ENCODE measurements at places on chromosomes 1 and 21.

DNA sequence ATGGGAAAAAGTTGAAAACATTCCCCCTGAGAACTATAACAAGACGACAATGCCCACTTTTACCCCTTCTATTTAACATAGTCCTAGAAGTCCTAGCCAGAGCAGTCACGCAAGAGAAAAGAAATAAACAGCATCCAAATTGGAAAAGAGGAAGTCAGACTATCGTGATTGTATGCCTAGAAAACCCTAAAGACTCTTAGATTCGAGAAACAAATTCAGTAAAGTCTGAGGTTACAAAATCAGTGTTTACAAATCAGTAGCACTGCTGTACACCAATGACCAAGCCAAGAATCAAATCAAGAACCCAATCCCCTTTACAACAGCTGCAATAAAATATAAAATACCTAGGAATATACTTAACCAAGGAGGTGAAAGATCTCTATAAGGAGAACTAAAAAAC, 72.4 kb downstream of the POU2F1 start:
- no peak for DNase-seq

GRCh38 chr1:192538407-192539296, 36.9 kb upstream of the RGS1 start:
- no peak for DNase-seq

- no peak for DNase-seq
These were observed 119.8 kb downstream of the TBX15 start for GRCh38 chr1:118868387-118868786.

GRCh38 chr1:184483101-184483683, 96.4 kb downstream of the C1orf21 start:
- no peak for DNase-seq

DNA sequence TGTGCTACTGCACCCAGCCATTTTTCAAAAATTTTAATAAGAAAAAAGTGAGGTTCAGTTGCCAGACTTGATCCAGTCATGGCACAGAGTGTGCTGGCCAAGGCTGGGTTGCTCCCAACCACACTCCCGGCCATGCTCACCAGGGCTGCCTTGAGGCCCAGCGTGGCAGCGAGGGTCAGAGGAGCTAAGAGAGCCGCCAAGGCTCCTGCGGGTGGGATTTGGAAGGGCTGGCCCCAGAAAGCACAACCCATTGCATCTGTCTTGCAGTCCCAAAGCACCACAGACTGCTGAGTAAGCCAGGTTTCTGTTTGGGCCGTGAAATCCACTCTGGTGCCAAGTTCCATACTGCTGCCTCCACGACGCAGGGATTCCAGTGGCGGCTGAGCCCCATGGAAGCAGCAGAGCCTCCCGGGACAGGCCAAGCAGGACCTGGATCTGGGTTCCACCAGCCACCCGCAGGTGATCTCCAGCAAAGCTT, 22.6 kb downstream of the ZBTB17 start:
- no peak for DNase-seq

DNA sequence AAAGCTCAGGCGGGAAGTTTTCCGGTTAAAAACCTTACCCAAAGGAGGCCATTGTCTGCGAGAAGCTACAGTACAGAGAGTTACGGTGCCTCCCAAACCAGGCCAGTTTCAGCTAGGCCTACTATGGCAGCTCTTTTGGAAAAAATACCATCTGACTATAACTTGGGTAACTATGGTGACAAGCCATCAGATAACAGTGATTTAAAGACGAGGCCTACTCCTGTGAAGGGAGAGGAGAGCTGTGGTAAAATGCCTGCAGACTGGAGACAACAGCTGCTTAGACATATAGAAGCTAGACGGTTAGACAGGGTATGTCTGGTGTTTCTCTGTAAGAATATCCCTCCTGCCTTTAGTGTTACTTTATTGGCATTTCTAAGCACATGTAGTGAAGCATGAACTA, 165.9 kb downstream of the LRRC40 start:
- DNase-seq: no peak

GRCh38 chr1:156680056-156680455, 2.8 kb upstream of the NES start:
- DNase-seq: no peak

- no peak for DNase-seq
These were observed 569.5 kb downstream of the PTPRU start for GRCh38 chr1:29805896-29806160.

DNA sequence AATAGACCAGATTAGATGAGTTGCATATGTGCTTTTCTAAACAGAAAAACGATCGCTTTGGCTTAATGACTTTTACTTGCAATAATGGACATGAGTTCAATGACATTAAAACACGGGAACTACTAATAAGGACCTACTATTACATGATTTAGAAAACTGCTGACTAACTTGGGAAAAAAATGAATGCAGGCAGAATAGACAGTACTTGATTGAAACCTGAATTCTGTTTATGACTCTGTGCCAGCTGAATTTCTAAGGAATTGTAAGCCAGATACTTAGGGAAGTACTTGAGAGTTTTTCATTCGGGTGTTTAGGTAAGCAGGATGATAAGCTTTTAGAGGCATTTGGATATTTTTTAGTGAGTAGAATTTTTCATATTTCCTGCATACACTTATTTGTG, 12.0 kb downstream of the ADGRL2 start:
- DNase-seq: no peak

DNA sequence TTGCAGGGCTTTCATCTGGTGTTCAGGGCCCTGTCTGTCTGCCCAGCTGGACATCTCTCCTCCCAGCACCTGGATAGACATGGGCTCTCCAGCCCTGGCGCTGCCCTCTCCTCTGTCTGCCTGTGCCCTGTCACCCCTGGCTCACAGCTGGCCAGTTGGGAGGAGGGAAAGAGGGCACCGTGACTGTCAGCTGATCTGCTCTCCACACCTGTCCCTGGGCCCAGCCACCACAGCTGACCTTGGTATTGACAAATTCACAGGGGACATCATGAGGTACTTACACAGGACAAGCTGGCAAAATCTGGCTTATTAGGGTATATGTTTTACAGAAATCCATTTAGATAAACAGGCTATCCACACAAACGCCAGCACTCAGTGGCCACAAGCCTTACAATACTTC, 8.3 kb downstream of the TNR start:
- DNase-seq: no peak

GRCh38 chr1:5099558-5099957, 445.1 kb downstream of the AJAP1 start:
- no peak for DNase-seq

GRCh38 chr1:172893146-172893841, 157.4 kb downstream of the TNFSF18 start:
- no peak for DNase-seq

- DNase-seq: no peak
These were observed 1.3 kb downstream of the ACTRT2 start for GRCh38 chr1:3022511-3022973.

DNA sequence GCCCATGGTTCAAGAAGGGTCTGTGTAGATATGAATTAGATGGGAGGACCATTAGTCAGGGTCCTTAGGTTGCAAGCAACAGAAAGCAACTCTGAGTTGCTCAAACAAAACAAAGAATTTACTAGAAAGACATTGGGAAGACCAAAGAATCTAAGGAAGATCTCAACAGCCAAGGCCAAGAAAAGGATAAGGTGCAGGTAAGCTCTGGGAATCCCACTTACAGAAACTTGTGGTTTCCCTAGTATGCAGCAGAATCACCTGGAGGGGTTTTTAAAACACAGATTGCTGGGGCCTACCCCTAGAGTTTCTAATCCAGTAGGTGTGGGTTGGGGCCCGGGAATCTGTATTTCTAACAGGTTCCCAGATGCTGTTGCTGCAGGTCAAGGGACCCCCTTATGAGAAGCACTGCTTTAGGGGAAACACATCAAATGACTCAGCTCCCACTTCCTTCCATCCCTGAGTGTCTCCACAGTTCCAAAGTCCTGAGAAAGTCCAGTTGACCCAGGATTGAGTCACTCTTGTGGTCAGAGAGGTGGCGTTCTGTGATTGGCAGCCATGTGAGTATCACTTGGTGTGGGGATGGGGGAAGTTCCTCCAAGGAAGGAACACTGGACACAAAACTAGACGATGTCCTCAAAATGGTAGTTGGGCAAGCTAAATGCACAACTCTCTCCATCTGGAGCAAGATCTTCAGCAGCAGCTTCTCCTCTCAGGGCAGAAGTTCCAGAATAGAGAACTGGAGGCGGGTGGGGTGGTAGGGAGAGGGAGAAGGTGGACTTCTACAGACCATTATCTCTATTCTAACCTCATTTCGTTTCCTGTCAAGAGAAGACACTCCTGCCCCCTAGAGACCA, 24.2 kb upstream of the EYA3 start:
- DNase-seq: peak; percentile 48

- no peak for DNase-seq
These were observed 3.4 kb upstream of the EEIG2 start for GRCh38 chr1:108556499-108556898.

- DNase-seq: no peak
These were observed 173.3 kb downstream of the RWDD3 start for GRCh38 chr1:95407131-95407885.

GRCh38 chr1:34865981-34866761, 6.6 kb upstream of the SMIM12 start:
- peak; percentile 77 for DNase-seq

- DNase-seq: peak; percentile 85
These were observed 2.0 kb downstream of the ADAMTS1 start for GRCh38 chr21:26842974-26843932.

DNA sequence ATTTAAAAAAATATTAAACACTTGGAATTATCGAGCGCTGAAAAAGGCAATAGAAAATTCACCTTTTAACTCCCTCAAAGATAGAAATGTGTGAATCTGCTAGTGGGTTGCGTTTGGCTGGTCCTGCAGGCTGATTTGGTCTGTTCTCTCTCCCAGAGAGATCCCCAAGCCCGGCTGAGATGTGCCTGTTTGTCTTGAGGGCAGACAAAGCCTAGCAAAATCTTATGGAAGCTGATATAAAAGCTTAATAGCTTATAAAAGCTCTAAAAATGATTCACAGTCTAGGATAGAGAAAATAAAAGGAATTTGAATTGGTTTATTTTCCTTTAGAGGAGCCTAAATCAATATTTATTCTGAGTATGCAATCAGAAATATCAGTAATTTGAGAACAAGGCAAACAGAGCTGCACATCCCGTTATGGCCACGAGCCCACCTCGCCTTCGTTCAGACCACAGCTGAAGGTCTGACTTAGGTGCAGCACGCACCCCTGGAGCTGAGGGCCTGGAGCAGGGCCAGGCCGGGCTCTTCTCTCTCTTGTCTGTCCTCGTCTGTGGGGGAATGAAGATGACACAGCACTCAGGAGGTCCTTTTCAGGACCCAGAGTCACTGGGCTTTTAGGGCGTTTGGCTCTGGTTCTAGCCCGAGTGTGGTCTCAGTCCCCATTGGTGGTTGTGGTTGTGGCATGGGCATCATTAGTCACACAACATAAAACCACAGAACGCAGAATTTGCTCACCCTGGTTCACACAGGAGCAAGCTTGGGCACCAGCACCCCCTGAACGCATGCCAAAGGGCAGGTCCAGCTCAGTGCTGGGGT, 18.6 kb downstream of the PDE9A start:
- DNase-seq: no peak

DNA sequence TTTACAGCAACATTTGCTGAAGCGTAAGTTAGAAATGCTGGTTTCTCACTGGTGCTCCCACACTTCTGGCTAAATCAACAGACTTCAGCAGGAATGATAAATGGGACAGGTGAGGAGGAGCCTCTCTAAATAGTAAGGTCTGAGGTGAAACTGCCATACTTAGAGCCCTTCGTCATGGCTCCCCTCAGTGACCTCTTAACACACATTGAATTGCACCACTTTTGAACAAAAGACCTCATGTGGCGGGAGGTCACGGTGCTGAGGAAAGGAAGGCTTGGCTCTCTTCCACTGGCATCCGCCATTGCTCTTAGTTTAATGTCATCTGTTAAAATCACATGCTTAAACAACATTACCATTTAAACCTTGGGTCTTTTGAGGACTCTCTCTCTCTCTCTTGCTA, 3.4 kb downstream of the MAP3K7CL start:
- DNase-seq: no peak

- no peak for DNase-seq
These were observed 11.5 kb upstream of the CXADR start for GRCh38 chr21:17501107-17502006.

DNA sequence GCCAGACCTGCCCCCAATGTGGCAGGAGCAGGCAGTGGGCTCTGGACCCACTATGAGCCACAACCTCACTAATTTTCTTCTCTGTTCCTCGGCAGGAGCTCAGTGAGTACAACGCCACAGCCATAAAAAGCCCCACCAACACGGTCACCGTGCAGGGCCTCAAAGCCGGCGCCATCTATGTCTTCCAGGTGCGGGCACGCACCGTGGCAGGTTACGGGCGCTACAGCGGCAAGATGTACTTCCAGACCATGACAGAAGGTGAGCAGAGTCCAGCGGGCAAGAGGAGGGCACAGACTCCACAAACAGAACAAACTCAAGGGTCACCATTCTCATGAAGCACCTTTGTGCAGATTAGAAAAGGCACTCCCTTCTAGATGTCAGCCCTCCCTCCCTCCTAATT, 79.9 kb downstream of the LACTBL1 start:
- no peak for DNase-seq

DNA sequence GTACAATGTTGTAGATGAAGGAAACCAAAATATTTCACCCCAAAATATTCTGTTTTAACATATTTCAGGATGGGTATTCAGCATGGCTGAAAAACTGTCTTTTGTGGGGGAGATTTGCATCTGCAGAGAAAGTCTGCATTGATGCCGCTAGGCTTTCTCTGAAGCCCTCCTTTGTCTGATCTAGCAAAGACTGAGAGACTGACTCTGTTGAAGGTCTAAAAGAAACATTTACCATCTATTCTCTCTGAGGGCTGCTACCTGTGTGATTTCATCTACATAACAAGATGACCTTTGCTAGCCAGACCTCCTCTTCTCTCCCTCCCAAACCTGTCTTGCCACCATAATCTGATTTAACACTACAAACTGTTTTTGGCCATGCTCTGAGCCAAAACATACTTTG, 12.4 kb upstream of the MT1HL1 start:
- DNase-seq: no peak

- no peak for DNase-seq
These were observed 5.3 kb downstream of the HPCA start for GRCh38 chr1:32891630-32892029.

GRCh38 chr1:181986907-181987305, 74.6 kb downstream of the ZNF648 start:
- no peak for DNase-seq

DNA sequence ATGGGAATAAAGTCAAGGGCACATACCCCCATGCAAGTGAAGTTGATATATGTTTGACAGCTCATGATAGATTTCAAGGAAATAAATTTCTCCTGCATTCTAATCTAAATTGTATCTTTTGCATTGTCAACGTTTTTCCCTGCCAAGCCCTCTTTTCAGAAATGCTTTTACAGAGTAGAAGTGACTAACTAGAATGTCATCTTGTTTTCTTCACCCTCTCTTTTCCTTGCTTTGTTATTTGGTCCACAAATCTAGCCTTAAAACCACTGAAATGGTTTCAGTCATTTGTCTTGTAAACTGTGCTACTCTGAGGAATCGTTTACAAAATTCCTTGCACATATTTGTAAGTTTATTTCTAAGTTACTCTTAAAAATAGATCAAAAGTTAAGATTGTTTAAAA, 600.8 kb upstream of the CXADR start:
- no peak for DNase-seq

GRCh38 chr1:241816008-241816407, 32.0 kb upstream of the EXO1 start:
- no peak for DNase-seq

- no peak for DNase-seq
These were observed 80.1 kb downstream of the ZNF326 start for GRCh38 chr1:90074970-90075391.
